ENCODE measurements at places on chromosomes 2 and 18. TPM values are rescaled to one million over a fixed set of nuclear protein-coding genes. Genes with fewer than 3 reads are reported as not detected.

DAPL1 gene
- total RNA-seq, result not detected

- DNase-seq, result no peak
Measured at GRCh38 chr18:62802523-62802922, 87.2 kb downstream of the PHLPP1 start.

GRCh38 chr2:100935372-100935752 lies 66.7 kb upstream of the RPL31 start:
- no peak for DNase-seq

- DNase-seq, result no peak
Measured at GRCh38 chr2:146661473-146662096, 1183.2 kb upstream of the ACVR2A start.

DNA sequence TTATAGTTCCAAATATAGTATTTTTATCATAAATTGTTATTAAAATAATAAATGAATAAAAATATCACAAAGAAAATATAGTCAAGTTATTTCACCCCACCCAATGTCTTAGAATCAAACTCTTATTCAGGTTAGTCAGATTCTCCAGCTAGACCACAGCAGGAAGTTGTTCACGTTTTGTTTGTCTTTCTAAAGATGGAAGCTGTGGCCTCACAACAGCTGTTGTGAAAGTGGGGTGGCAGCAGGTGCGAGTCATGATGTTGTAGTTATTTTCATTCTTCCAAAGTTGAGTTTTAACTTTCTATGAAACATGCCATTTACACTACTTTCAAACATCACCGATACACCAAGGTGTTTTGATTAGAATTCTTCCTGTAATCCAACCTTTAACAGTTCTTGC lies 272.9 kb downstream of the SLC8A1 start:
- DNase-seq, result no peak

- DNase-seq, result no peak
Measured at GRCh38 chr2:97770445-97770844, 57.1 kb downstream of the ZAP70 start.

DNA sequence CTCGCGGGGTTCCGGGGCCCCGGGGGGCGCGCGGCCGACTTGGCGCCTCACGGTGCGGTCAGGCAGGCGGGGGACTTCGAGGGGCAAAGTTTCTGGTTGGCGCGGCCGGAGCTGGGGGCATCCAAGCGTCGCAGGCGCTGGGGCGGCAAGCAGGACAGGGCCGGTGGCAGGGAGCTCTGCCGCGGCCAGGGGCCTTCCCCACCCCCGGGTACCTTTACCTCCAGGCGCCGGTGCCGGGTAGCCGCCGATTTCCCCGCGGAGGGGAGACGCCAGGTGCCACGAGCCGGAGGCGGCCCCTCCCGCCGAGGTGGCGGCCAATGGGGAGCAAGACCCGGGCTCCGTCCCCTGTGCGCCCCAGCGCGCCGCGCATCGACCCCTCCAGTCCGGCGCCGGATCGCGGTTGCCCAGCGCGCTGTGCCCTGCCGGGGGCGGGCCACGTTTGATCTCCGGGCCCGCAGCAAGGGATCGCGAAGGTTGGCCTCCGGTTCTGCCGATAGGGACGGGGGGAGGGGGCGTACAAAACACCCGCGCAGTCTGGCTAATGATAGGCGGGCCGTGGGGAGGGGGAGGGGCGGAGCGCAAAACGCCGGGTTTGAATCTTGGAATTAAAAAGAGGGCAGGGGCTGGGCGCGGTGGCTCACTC lies at the start of gene ST8SIA5:
ST8SIA5 (minus strand) TSS at position 495 of the 643 bp plus-strand sequence. CDS start 545 bp downstream, outside the sequence.
- no peak for DNase-seq

CDKL4 gene
- total RNA-seq, result 0.32 TPM

GRCh38 chr2:239258248-239258647 lies 142.6 kb downstream of the HDAC4 start:
- peak; percentile 45 for DNase-seq

RSAD2 gene
- 83.0 TPM for total RNA-seq

NDC80 gene
- 83.9 TPM for total RNA-seq

DNA sequence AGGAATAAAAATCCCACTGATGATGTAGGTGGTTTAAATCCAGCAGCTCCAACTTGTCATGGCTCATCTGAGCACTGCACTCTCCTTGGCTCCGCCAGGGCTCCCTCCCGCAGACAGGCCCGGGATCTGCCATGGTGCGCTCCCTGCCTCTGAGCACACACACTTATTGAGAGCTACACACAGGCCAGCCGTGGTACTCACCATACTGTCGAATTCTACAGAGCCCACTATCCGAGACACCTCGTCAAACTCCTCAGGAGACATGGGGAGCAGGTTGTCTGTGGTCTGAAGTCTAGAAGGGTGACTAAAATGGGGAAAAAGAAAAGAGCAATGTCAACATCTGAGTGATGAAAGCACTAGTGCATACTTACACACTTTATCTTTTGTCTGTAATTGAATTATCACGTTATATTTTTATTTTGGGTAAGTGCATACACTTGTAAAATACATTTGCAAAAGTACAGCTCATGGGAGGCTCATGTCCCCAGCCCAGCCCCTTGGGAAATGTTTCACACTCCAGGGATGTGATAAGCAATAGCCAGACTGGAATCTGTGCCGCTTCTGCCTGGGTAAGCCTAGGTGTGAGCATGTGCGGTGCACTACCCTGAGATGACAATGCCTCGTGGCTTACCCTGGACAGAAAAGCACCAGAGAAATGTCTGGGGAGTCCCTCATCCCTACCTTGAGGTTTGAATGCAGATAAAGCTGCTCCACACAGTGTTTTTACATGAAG lies 39.2 kb downstream of the STAT1 start:
- no peak for DNase-seq

SMYD5 gene
- 26.8 TPM for total RNA-seq

- no peak for DNase-seq
Measured at GRCh38 chr2:106038601-106039375, 155.3 kb downstream of the UXS1 start.

DNA sequence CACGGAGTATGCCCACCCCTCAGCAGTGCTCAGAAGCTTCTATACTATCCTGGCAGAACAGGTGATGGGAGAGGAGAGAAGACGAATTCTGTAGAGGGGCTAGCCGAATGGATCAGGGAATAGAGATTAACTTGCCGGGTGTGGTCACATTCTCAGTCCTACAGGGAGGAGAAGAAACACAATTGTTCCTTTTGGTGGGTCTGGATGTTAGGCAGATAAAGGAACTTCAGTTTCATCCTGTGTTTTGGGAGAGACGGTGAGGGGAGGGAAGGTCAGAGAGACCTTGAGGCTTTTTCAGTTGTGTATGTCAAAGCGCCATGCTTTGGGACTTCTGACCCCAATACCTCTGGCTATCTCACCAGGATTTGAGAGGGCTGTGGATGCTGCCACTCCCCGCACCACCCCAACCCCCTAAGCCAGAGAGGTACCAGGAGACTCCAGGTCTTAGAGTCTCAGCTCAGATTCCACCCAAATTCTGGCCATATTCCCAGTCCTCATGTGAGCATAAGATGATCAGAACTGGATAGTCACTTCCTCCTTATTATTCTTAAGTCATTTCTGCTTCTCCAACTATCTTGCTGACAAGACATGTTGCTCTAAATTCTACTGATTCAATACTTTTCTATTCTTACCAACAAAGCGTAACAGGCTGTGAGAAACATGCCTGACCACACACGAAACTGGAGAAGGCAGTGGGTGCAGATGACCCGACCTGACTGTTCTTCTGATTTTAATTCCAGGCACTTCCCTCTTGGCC lies 2.3 kb upstream of the TMEM37 start:
- DNase-seq, result no peak

HTR2B gene
- total RNA-seq, result not detected

- no peak for DNase-seq
Measured at GRCh38 chr2:46328291-46328690, 31.1 kb downstream of the EPAS1 start.

MAP3K19 gene
- not detected for total RNA-seq

VAMP8 gene
- total RNA-seq, result 99.6 TPM

ALPI gene
- total RNA-seq, result not detected

PIK3C3 gene
- total RNA-seq, result 57.0 TPM

PID1 gene
- total RNA-seq, result not detected

All from activated CD8-positive, alpha-beta memory T cell treated with anti-CD3 and anti-CD28 coated beads, Interleukin-2, amount 10 ng/mL, durations not matched to agents 7 days and 5 days (primary cell).